ENCODE measurements at places on chromosomes 7 and 10. TPM values are rescaled to one million over a fixed set of nuclear protein-coding genes. Genes with fewer than 3 reads are reported as not detected.

DNA sequence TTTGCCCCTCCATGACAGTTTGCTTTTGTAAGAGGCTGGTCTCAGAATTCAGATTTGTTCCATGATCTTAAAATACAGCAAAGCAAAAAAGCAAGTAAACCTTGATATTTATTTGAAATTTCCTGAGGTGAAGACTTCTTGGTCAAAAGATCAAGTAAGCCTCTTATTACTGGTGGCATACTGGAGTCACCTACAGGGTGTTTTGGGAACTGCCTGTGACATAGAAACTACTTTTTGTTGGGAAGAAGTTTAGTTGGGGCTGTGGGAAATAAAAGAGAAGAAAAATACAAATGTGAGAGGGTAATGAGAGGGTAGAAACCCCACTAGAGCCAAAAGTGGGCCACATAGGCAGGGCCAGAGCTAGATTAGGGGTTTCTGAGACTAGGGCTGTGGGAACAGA is 217.9 kb downstream of the OTUD1 start:
- DNase-seq = no peak

The C7orf33 gene
- not detected for total RNA-seq

DNA sequence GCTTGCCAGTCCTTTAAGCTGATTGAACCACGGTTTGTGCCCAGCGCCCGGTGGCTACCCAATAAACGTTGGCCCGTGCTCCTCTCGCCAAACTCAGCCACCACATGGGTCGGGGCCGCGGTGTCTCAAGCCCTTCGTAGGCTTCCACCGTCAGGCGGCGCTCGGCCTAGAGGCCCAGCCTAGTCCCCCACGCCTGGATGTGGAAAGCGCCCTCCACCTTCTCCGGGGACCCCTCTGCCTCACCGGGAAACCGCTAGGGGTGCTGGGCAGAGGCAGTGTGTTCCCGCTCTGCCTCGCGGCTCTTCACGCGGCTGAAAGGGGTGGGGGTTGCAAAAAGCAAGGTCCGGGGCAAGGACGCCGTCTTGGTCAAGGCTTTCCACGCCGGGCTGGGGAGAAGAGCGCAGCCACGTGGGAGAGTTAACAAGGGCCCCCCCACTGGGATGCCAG is 29.8 kb downstream of the LEP start:
- no peak for DNase-seq

GRCh38 chr10:126838316-126838715 is 66.9 kb upstream of the DOCK1 start:
- no peak for DNase-seq

The TMEM225B gene
- total RNA-seq = 2.2 TPM

The METTL27 gene
- 1.2 TPM for total RNA-seq
